IPS DF 19.7 (cell line): ENCODE measurements at places on chromosomes 3 and 15.

DNA sequence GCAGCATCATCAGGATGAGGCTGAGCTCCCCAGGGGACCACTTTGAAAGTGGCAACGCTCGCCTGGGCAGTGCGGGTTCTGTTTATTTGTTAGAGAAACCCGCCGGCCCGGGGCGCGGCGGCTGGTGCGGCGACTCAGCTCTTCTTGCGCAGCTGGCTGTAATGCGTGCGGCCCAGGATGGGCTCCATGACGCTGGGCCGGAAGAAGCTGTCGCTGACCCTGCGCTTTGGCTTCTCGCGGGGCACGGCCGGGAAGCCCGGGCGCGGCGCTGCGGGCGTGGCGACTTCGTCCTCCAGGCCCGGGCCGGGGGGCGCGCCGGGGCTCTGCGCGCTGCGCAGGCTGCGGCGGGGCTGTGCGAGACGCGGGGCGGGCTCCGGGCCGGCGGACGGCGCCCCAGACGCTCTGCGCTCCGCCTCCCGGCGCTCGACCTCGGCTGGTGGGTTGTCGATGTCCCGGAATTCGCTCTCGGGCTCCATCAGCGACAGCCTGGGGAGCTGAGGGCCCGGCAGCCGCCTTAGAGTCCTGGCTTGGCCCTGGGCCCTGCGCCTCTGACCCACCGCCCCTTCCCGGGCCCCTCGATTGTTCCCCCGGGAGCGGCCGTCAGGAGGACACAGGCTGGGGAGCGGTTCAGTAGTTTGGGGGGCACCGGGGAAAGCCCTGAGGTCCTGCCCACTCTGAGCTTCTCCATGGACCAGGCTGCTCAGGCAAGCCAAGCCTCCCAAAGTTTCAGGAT lies 10.3 kb upstream of the KIF7 start:
- DNase-seq = no peak

GRCh38 chr15:70820214-70820613 lies 33.7 kb downstream of the LARP6 start:
- DNase-seq = no peak

DNA sequence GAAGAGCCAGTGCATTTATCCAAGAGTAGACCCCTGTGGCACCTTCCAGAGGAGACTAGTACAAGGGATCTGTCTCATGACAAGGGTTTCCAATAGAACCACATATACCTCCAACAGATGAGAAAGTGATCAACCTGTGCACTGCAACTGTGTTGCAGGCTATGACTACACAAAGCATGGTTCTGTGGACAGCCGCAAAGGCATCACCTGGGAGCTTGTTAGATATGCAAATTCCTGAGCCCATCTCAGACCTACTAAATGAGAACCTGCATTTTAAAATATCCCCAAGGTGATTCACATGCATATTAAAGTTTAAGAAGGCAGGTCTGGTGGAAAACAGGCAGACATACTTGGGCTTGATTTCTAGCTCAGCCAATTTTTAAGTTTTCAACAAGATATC lies 368.7 kb downstream of the FOXP1 start:
- DNase-seq = no peak

- no peak for DNase-seq
Measured at GRCh38 chr3:15310491-15311370, 21.7 kb downstream of the SH3BP5 start.

- no peak for DNase-seq
Measured at GRCh38 chr15:77025941-77026411, 31.1 kb downstream of the PSTPIP1 start.

- DNase-seq = no peak
Measured at GRCh38 chr3:197365586-197365985, 67.2 kb upstream of the DLG1 start.

DNA sequence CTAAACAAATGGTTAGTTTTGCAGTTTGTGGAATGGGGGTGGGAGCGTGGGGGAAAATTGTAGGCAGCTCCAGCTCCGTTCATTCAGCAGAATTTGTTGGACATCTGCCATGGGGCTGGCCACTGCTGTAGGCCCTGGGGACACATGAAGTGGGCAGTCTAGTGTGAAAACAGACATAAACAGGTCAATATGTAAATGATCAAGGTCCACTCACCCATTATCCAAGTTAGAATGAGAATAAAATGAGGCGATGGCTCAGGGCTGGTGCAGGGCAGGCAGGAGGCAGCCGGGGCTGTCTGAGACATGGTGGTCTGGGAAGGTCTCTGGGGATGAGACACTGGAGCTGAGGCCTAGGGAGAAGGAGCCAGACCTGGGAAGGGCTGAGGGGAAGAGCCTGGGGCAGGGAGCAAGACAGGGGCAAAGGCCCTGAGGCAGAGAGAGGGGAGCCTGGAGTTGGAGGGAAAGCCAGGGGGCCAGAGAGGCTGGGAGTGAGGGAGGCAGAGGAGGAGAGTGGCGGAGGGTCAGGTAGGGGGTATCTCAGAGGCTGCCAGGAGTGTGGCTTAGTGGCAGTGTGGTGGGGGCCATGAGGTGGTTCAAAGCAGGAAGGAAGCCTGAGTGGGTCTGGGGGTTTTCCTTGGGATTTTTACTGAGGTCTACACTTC lies 6.2 kb upstream of the SLC6A6 start:
- DNase-seq = no peak

DNA sequence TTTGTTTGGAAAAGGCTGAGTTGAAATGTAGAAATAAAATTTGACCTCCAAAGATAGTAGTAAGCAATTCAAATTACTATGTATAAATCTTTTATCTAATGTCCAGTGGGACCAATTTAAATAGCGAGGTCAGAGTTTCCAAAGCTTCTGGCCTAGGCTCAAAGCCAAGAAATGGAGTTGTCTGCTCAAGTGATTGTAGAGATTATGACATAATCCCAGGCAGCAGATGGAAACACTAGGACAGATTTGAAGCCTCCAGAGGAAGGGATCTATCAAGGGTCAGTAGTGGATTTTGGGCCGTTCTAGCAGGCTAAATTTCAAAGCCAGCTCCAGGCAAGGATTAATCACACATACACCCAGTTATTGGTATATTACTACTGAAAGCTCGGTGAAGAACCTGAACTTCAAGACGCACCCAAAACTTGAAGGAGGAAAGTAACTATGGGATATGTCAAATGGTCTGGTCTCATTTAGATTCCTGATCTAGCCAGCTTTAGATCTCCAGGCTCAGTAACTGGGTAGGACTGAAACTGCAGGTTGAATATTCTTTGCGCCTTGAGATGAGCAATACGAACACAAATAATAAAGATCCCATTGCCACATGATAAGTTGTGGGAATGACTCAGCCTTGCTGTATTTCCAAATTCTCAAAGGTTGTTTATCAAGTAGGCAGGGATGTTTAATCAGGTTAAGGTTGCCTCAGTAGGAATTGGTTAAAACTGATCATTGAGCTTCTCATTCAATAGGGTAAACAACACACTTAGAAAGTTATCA lies 30.9 kb upstream of the ARRDC4 start:
- no peak for DNase-seq

DNA sequence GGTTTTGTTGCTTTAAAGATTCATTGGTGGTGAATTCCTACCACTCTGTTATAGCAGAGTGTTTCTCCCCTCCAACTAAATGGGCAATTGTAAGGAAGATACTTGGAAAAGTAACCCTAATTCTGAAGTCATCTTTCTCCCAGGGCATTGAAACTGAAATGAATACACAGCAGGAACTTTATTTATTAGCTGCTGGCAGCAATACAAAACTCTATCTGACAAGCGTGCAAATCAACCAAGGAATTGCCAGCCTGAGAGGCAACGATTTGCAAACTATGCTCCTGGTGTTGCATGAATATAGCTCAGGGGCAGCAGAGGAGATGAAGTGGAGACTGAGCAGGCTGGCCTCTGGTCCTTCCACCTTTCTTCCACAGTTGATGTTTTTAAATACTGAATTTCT lies 48.9 kb downstream of the CD200R1 start:
- no peak for DNase-seq

DNA sequence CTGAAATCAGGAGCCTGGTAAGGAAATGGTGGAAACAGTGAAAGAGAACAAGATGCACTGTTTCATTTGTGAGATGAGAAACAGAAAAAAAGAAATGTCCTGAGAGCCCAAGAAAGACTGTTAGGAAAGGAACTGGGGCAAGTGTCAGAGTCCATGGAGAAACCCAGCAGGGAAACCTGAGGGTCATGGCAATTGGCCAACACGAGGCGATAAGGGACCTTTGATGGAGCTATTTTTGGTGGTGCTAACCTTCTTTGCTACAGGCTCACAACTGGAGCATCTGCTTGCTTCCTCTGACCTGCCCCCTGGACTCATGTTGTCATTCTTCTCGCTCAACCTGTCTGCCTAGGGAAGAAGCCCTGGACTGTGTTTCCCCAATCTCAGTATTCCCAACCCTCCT lies 4.2 kb upstream of the TMEM41A start:
- DNase-seq = no peak

- DNase-seq = no peak
Measured at GRCh38 chr15:100681335-100681746, 79.0 kb downstream of the ASB7 start.

DNA sequence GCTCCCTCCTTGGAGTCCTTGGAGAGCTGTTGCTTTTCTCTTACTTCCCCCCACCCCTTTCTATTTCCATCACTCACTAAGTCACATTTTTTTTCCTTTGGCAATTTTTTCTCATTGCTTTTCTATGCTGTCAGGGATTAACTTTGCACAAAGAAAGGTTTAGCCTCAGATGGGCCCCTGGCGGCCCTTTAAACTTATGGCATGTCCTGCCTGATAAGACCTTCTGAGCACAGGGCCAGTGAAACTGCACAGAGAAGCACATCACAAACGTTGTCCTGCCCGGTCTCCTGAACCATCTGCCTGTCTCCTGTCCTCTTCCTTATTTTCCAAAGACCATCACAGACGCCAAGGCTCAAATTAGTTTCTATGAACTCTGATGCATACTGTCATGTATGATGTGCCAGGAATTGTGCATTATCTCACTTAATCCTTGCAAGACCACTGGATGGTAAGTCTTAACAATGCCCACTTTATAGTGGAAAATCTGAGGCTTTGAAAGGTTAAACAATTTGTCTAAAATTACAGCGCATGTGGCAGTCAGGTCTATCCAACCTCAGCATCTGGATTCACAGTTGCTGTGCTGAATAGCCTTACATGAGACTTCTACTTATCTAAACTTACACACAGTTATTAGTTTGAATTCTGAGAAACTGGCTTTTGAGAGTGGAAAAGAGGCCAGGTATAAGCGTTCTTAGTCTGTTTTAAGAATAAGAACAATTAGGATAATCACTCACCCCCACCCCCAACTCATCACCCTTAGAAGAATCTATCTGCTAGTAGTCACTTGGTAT lies 648.1 kb downstream of the NTRK3 start:
- DNase-seq = no peak

DNA sequence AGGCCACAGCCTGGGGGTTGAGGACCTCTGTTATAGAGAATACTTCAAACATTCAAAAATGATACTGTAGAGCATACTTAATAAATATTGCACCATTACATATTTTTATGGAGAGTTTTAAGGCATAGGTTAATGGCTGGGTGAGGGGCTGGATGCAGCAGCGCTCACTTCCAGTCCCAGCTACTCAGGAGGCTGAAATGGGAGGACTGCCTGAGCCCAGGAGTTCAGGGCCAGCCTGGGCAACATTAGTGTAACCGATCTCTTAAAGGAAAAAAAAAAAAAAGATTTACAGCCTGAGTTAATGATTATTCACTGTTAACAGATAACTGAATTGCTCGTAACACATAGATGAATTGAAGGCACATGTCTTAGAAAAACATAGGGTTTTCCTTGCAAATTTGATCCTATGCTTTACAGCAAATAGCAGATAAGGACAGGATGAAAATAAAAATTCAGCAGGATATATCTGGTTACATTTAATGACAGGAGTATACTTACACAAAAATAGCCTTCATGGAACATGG lies 282.9 kb downstream of the TBC1D5 start:
- DNase-seq = no peak

DNA sequence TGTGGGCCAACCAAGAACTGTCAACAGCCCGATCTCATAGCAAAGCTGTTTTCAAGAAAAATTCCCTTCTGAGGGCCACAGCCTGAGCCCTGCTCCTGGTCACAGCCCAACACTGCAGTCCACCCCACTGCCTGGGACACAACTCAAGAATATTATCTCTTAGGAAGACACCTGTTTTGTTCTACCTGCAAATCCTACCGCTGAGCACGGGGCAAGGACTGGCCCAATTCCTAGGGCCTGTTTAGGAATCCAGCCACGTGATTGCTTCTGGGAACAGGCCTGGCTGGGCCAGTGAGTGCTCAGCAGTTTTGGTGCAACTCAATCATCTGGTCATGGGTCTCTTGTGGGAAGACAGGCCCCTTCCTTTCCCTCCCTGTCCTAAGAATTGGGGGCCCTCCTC lies 8.3 kb downstream of the ISLR2 start:
- no peak for DNase-seq

DNA sequence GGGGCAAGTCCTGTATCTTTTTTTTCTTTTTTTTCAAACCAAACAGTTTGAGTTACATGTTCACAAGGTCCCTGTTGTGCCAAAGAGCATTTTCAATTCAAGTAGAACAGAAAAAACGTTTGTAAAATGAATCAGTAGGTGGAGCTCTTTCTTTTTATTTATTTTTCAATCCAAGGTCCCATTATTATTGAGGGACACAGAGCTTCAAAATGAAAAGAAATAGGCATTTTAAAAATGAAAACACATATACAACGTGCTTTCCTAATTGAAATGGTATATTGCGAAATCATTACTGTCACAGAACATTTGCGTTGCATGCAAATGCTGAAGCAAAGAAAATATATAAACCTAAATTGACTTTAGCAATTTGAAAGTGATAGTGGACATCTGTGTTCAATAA lies 711.0 kb downstream of the MECOM start:
- no peak for DNase-seq
